ENCODE measurements at places on chromosomes 12 and 14.
A peak's percentile ranks its signal among the peaks of the same experiment; 100 is the strongest.

DNA sequence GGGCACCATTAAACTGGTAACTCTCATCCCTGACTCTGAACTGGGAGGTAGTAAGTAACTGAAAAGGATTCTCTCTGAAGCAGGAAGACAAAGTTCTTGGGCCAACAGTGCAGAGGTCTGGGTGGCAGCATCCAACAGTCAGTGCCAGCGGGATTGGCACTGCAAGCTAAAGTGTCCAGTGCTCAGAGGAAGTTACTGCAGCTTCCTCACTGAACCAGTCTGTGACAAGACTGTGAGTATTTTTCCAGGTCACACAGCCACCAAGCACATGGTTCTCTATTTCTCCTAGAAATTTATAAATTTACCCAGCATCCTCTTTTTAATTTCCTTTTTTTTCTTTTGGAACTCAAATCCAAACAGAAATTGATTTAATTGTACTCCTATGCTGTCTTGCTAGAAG, 81.6 kb upstream of the FAR2 start:
- DNase-seq, result no peak

DNA sequence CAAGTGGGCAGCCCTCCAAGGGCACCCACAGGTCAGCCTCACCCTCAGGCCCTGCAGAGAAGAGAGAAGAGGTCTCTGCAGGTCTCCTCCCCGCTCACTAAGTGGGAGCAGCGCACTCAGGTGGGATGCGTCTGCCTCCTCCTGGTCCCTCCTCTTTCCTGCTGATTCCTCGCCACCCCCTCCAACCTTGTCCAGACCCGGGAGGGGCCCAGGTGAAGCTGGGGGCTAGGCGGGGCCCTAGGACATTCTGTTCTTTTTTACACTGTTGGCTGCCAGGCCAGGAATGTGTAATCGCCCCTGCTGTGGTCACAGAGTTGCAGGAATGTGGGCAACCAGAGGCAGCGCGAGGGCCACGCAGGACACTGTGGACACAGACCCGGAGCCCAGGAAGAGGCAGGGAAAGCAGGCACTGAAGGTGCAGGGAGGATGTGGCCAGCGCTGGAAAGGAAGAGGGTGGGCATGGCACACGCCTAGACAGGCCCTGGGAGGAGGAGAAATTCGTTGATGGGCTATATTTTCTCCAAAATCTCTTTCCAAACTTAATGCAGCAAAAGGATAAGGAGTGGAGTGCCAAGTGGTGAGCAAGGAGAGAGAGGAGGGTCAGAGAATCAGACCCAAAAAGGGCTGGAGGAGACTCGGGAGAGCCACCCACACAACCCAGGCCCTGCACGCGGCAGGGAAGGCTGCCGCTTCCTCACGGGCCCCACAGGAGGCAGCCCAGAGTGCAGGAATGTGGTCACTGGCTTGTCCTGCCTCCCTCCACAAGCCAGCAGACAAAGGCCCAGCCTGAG, 911 bp upstream of the SCNN1A start:
- peak; percentile 25 for DNase-seq

DNA sequence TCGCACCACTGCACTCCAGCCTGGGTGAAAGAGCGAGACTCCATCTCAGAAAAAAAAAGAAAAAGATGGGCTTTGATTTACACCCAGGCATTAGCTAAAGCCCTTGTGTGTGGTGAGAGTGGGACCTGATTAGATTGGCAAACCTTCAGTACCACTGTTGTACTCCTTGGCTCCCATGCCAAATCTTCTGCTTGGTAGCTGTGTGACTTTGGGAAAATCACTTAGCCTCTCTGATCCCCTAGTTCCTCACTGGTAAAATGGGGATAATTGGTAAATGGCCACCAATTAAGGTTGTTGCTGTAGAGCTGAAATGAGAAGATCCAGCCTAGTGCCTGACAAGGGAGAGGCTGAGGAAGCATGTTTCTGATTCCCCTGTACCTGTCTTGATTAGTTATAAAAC, 63.7 kb downstream of the SLC25A47 start:
- DNase-seq, result no peak

- DNase-seq, result no peak
Measured at GRCh38 chr12:120224304-120225199, 23.6 kb upstream of the RPLP0 start.

DNA sequence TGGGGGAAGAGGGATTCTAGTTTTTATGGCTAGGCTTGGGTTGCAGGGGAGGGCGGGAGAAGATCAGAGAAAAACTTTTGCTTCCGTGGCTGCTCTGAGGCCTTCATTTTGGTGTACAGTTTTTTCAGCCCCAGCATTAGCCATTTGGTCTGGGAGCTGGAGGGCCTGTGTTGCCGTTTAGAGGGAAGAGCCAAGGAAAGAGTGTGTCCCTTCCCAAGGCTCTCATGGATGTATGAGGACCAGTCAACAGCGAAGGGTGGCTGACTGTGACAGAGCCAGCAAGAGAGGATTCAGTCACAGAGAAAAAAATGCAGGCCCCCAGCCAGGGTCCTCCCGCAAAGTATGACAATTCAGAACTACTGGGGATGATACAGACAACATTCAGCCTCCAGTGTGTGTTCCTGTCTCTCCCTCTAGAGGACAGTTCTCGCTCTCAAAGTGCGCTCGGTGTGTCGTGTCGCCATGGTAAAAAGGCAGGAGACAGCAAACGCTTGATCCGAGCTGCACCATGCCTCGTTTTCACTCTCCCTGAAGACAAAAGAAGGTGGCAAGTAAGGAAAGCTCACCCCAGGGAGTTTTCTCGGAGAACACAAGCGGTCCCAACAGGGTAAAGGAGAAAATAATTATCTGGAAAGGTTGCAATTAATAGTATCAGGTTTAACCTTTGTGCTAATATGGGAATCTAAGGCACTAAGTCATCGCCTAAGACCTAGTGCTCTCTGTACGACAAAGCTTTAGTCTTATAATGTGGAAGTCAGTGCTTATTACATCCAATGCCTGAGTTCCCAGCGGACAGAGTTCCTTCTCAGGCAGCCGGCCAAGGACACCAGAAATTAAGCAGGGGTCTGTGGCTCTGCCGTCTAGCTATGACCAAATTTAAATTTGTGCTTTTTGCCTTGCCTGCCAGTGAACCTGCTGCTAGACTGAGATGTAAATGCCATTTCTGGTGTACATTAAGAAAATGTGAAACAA, 157.3 kb upstream of the PLXNC1 start:
- no peak for DNase-seq

GRCh38 chr12:851913-852312, 97.6 kb downstream of the RAD52 start:
- no peak for DNase-seq

DNA sequence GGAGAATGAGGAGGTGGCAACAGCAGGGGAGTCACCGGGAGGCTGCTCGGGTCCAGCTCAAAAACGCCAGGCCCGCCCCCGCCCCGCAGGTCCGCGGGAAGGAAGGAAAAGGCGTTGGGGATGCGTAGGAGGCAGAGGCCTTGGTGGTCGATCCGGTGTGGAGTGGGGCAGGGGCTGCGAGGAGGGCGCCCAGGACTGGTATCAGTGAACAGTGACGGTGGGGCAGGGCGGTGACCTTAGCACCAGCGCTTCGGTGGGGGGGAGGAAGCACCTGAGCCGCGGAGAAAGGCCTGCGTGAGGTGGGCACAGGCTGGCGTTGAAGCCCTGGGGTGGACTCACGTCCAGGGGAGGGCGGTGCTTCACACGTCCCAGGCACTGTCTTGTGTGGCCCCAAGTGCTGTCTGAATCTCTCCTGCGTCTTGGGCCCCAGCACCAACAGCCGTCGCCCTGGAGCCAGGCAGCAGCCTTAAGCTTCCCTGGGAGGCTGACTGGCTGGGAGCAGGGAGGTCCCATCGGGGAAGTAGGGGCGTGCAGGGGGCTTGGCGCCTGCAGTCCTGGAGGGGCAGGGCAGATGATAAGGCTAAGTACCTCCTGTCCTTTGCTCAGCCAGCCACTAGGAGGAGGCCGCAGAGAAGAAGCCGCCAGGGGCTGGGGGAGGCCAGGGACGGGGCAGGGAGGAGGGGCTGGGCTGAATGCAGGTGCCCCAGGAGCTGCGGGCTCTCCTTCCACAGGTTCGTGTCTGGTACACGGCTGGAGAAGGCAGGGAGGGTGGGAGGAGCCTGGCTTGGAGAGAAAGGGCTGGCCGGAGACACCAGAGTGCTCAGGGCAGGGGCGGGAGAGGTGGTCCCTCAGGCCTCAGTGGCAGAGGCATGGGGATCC, 26.5 kb downstream of the ZBTB42 start:
- DNase-seq, result peak; percentile 64

- no peak for DNase-seq
Measured at GRCh38 chr14:104406831-104407230, 172.7 kb upstream of the C14orf180 start.

DNA sequence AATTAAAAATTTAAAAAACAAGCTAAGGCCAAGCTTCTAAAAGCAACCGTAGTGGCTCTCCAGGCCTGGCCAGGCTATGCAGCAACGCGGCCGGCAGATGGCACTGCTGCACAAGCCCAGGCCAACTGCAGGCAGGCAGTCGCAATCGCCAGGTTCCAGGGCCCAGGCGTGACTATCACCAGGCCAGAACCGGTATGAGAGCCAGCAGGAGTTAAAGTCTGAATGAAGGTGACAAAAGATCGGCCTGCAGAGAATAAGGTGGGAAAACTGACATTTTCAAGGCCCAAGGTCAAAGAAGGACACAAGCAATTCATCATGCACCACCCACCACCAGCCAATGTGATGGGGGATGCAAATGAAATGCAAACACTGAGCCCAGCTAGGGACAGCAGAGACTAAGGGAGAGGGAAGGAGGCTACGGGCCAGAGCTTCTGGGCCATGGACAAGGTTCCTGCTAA, 43.6 kb upstream of the ANO2 start:
- peak; percentile 76 for DNase-seq

DNA sequence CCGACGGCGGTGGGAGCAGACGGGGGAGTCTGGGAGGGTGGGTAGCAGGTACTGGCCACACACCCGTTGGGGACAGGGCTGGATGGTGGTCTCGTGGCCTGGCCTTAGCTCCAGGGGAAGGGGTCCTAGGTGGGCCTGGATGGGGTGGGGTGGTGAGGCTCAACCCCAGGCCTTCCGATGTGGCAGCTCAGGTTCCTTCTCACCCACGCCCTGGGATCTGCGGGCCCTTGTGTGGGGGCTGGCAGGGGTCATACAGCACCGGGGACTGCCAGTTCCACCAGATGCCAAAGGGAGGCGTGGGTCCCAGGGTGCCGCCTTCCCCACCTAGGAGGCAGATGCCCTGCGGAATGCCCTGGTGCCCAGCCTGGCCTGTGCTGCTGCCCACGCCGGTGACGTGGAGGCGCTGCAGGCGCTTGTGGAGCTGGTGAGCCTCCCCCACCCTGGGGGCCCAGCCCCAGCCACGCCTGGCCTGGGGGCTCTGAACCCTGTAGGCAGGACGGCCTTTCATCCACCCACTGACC, 21.0 kb downstream of the ASPG start:
- no peak for DNase-seq

GRCh38 chr14:102900631-102901571, 21.6 kb upstream of the AMN start:
- no peak for DNase-seq

DNA sequence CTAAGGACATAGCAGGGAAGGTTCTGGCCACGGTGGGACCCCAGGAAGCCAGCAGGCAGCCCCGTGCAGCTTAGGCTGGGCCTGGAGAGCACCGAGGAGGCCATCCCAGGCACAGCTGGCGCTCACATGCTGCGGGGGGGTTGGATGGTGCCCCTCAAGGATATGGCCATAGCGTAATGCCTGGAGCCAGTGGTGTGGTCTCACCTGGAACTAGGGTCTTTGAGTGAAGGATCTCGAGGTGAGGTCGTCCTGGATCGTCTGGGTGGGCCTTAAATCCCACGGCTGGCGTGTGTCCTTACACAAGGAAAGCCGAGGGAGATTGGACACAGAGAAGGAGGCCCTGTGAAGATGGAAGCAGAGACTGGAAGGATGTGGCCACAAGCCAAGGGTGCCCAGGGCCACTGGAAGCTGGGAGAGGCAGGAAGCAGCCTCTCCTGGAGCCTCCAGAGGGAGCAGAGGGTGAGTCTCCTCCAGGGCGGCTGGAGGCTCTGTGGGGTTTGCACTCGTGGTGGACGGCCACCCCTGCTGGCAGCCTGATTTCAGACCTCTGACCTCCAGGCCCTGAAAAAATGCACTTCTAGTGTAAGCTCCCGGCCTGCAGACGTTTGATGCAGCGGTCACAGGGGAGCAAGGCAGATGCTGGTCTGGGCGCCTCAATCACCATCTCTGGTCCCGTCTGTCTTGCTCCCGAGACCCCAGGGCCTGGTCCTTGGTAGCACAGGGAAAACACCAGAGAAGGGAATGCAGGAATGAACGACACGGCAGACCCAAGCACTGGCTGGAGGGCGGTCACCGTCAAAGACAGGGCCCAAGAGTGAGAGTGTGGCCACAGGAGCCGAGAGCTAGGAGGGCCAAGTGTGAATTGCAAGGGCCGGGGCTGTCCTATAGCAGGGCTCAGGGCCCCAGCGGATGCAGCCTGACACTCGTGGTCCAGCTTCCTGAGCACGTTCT, 218.6 kb downstream of the KIF26A start:
- no peak for DNase-seq

- no peak for DNase-seq
Measured at GRCh38 chr14:25904446-25904845, 693.4 kb downstream of the NOVA1 start.

DNA sequence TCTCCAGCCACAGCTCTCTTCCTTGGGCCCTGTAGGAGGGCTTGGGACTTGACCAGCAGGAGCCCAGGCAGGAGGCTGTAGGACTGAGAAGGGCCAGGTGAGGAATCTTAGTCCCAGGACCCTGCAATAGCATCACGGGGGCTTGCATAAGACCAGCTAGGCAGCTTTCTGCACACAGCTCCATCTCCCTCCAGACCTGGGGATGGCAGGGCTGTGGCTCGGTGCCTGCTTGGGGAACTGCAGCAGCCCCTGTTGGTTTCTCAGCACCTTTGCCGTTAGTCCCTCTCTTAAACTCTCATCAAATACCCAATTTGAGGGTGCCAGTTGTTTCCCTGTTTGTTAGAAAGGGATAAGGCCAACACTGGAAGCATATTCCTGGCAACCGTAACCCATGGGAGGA, 14.3 kb downstream of the DIO3 start:
- no peak for DNase-seq

GRCh38 chr14:22980672-22981089, 1.7 kb downstream of the AJUBA start:
- peak; percentile 38 for DNase-seq

- DNase-seq, result no peak
Measured at GRCh38 chr14:100552524-100553125, 34.6 kb downstream of the BEGAIN start.

DNA sequence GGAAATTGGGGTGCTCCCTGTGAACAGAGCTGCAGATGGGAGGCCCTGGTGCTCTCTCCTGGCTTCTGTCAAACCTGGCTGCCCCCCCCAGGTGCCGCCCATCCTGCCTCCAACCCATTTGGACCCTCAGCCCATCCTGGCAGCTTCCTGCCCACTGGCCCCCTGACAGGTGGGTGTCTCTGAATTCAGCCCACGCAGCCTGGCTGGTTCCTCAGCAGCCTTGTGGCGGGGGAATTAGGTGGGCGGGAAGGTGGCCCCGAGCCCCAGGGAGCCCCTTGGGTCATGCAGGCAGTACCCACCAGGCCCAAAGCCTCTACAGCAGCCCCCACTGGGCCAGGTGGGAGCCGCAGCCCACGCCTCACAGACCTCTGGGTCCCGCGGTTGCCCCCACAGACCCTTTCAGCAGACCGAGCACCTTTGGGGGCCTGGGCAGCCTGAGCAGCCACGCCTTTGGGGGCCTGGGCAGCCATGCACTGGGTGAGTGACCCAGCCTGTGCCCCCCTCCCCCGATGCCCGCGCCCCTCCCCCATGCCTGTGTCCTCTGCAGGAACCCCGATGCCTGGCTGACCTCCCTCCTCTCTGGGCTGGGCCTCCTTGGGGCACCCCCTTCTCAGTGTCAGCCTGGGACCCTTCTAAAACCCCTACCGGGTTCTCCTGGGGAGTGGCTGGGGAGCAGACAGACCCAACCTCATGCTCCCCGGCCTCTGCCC, 28.9 kb downstream of the LRCOL1 start:
- no peak for DNase-seq
